ENCODE measurements at places on chromosomes 5 and 9.

GRCh38 chr9:35070823-35071813 is 1.3 kb downstream of the VCP start:
- no peak for DNase-seq

- DNase-seq: no peak
Measured at GRCh38 chr5:73883646-73884045, 257.6 kb downstream of the ARHGEF28 start.

- no peak for DNase-seq
Measured at GRCh38 chr9:1071730-1072129, 21.6 kb downstream of the DMRT2 start.

- no peak for DNase-seq
Measured at GRCh38 chr5:50964746-50965653, 298.6 kb downstream of the PARP8 start.

DNA sequence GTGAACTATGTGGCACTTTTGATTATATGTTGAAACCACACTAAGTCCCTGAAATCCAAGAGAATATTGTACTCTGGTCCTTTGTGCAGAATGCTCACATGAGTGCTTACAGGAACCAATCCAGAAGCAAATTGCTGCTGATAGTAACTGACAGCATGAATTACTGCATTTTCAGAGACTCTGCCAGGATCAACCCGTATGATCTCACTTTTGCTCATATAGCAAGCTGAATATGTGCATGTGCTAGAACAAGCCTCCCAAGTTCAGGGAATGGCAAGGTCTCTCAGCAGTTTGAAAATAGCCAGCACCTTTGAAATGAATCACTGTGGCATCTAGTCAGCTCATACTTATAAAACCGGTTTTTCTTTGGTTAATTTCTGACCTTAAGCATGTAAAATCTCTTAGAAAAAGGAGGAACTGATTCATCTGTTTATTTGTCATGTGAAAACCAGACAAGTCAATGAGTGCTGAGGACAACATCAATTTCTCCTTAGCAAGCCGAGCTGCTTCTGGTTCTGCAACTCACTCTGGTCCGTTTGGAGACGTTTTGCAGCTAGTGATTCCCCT is 215.7 kb upstream of the ELL2 start:
- DNase-seq: peak; percentile 12

GRCh38 chr5:78602400-78602799 is 46.2 kb downstream of the LHFPL2 start:
- no peak for DNase-seq

DNA sequence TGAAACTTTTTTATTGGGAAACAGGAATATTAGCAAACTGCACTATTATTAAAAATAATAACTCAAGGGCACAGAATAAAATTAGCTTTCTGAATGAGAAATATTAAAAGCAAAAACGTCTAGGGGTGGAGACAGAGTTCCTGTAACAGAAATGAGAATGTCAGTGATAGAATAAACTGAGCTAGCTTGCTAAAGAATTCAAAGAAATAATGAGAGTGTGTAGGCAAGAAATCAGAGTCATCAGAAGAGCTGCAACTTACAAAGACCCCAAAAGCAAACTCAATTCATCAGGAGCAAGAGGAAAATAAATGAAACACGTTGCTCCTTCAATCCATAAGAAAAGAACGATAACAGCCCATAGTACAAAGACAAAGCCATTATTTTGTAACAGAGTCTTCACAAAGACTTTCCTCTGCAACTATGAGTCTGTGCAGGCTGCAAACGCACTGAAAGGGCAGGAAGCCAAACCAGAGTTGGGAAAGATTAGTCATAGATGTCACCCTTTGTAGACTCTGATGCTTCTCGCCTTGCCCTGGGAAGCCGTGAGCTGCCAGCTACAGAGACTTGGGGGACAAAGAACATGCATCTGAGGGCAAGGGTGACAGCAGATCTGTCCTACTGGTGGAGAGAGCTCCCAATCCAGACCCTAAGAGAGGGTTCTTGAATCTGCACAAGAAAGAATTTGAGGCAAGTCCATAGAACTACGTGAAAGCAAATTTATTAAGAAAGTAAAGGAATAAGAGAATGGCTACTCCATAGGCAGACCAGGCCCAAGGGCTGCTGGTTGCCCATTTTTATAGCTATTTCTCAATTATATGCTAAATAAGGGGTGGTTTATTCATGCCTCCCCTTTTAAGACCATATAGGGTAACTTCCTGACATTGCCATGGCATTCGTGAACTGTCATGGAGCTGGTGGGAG is 40.8 kb downstream of the SHC3 start:
- DNase-seq: peak; percentile 59

- DNase-seq: no peak
Measured at GRCh38 chr5:33679791-33680190, 212.0 kb downstream of the ADAMTS12 start.

DNA sequence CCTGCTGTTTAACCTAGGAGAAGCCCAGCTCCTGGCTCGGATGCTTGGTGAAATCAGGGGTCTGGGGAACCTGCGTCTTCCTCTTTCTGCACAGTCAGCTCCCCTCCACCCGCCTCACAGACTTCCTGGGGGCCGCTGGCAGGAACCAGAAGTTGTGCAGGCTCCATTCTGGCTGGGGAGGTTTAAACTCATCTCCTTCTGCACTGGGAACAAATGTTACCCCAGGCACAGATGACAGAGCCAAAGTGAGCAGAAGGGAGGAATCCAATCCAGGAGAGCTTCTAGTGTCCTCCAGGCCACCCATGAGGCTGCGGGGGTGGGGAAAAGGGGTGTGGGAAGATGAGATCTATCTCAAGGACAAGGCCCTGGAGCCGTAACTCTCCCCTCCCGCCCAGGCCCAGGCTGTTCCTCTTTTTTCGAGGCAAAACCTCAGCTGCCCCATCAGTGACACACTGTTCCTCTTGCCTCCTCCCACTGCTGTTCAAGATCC is 31.2 kb downstream of the KCNMB1 start:
- DNase-seq: no peak

- DNase-seq: no peak
Measured at GRCh38 chr9:16680541-16680940, 189.9 kb downstream of the BNC2 start.

GRCh38 chr5:172172912-172173563 is 15.0 kb downstream of the STK10 start:
- DNase-seq: no peak

GRCh38 chr5:139686706-139687441 is 38.7 kb downstream of the CXXC5 start:
- DNase-seq: no peak

GRCh38 chr9:94018628-94019027 is 63.5 kb upstream of the BARX1 start:
- DNase-seq: no peak

- no peak for DNase-seq
Measured at GRCh38 chr9:34990908-34991606, 1.5 kb downstream of the DNAJB5 start.

GRCh38 chr5:53127107-53127506 is 17.6 kb upstream of the MOCS2 start:
- DNase-seq: no peak

GRCh38 chr9:74078647-74079046 is 418.5 kb upstream of the RORB start:
- DNase-seq: no peak

GRCh38 chr5:124524552-124525232 is 221.7 kb downstream of the ZNF608 start:
- no peak for DNase-seq

DNA sequence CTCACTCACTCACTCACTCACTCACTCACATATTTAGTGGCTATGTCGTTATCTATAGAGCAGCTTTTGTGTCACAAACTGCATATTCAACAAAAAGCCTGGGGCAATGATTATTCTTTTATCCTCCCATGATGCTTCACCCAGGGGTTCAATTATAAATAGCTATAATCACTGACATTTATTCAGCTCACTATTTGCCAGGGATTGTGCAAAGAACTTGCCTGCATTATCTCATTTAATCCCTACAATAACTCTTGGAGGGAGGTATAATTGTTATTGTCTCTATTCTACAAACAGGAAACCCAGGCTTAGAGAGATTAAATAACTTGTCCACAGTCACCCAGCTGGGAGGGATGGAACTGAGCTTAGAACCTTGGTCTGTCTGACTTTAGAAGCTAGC is 298.0 kb upstream of the MSX2 start:
- no peak for DNase-seq

DNA sequence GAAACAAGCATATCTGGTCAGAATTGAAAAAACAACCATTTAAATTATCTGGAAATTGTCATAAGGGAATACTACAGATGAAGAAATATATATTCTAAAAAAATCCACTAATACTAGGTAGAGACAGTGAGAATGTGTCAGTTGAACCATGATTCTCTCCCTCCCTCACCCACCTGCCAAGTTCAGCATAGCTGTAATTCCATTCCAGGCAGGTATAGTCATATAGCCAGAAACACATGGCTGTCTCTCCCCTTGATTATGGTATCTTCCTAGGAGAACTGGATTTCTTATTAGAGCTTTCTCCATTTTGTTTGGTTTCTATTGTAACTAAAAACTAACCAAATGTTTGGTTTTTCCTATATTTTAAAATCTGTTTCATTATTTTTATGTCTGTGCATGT is 509.2 kb downstream of the CDH10 start:
- no peak for DNase-seq

DNA sequence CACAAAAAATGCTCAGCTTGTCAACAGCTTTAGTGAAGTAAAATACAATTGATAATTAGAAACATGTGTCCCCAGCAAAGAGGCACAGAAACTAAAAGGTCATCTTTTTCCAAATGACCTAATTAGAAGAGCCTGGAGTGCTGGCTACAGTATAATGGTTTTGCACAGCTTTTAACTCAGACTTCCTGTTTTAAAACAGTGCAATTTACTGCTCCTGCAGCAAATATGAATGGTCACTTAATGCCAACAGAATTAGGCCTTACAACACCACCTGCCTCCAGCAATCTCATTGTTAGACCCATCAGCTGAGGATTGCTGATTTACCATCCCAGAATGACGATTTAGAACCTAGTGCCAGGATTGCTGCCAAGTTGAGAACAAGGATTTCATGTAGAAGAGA is 239.3 kb downstream of the CETN3 start:
- DNase-seq: no peak

DNA sequence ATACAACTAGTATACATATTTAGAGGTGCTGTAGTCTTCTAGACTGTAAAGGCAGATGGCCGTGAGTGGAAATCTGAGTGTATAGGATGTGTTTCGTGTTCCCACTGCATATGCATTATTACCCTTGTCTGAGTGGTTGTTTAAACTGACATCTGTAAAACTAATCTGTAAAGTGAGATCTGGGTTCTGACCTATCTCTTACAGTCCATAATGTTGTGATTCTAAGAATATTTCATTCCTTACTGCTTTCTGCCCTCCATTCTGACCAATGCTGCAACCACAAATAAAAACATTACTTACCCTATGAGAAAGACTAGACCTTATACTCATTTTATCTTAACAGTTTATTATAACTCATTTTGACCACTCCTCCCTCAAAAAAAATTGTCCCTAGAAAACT is 47.6 kb upstream of the MACIR start:
- DNase-seq: no peak

GRCh38 chr9:93002700-93003099 is 55.4 kb downstream of the FGD3 start:
- DNase-seq: no peak

GRCh38 chr5:15502208-15502607 is 2.2 kb downstream of the FBXL7 start:
- DNase-seq: no peak

DNA sequence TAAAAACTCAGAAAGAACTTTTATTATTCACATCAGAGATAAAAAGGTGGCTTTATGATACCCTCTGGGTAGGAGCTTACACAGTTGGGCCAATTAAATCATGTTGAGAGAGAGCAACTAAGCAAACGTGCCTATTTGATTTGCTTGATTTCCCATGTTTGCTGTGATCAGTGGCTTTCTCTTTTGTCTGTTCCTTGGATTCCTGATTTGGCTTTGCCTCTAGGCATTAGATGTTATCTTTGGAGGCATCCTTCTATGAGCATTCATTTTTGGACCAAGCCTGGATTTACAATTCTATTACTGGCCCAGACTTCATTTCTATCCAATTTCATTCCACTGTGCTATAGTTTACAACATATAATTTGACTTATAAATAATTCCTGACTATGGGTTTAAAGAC is 35.9 kb downstream of the VCAN start:
- no peak for DNase-seq

DNA sequence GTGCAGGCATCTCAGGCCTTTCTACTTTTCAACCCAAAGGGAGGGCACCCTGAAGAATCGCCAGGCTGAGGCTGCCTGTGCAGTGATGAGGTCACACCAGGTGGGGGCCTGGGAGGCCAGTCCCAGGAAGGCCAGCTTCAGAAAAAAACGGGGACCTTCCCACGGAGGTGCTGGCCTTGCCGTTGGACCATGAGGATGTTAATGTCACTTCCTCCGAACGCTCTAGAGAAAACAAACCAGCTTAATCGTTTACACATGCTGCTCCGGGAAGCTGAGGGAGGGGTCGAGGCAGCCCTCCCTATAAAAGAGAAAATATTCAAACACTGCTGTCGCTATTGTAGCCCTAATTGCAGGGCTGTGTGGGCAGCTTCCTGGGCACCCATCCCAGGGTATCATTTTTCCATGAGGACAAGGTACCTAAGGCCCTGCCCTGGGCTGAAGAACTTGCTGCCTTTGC is 27.0 kb downstream of the PTGES start:
- no peak for DNase-seq

DNA sequence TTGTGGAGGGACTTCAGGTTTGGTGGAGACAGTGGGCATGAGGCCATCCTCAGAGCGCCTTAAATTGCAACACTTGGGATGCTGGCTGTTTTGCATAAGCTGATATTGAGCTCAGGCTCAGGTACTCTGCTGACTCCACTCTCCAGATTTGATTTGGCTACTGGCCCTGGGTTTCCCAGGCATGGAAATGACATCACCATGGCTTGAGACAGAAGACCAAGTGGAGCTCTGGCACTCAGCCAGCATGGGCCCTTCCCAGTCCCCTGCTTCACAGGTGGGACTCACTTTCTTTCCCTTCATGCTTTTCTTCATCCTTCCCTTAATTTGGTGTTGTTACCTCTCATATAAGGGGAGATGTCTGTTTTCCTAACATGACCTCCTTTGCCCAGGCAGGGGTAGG is 72.0 kb upstream of the IL12B start:
- no peak for DNase-seq

DNA sequence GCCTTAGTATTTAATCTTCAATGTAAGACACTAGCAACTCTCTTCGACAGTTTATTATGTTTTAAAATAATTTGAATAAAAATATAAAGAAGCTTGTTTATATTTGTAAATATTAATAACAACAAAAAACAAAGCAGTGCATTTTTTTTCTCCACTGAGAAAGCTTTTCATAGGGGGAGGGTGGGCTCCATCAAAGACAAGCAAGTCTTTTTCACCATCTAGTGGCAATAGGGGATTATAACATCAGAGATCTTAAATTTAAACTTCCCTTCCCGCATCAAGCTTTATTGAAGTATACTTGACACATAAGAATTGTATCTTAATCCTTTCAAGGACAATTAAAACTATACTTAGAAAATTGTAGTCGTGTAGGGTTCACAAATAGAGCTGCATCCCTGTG is 9.3 kb upstream of the OR13F1 start:
- no peak for DNase-seq

Measured in HCT116 (cell line).